ENCODE measurements at places on chromosomes 1 and 21. TPM values are rescaled to one million over a fixed set of nuclear protein-coding genes. Genes with fewer than 3 reads are reported as not detected.

Gene TNFRSF1B
- 3.3 TPM for total RNA-seq

Gene EXO1
- total RNA-seq: 32.1 TPM

Gene FMO4
- total RNA-seq: 0.61 TPM

Gene PTCH2
- 0.83 TPM for total RNA-seq

Gene GSTM1
- total RNA-seq: not detected

Gene OR2L5
- total RNA-seq: not detected

Gene ESPN
- 18.6 TPM for total RNA-seq

Gene NHLH1
- 0.26 TPM for total RNA-seq

Gene TSHB
- total RNA-seq: not detected

Gene DNAI4
- 12.6 TPM for total RNA-seq

Gene NBPF10
- total RNA-seq: 5.0 TPM

Gene KANK4
- 2.0 TPM for total RNA-seq

Gene PLD5
- total RNA-seq: not detected

Gene CASQ1
- total RNA-seq: not detected

Gene GDAP2
- total RNA-seq: 33.5 TPM

Gene IFNAR1
- 25.5 TPM for total RNA-seq

Gene RAP1GAP
- total RNA-seq: 22.7 TPM

Gene SPRR2G
- total RNA-seq: not detected

Gene RGS1
- total RNA-seq: not detected

Gene RNU1-2
- 1,333 TPM for total RNA-seq

Measured in PC-9 (cell line).